ENCODE measurements at places on chromosomes 11 and 22. TPM values are rescaled to one million over a fixed set of nuclear protein-coding genes. Genes with fewer than 3 reads are reported as not detected.

BEST1 gene
- total RNA-seq, result 0.44 TPM

DNA sequence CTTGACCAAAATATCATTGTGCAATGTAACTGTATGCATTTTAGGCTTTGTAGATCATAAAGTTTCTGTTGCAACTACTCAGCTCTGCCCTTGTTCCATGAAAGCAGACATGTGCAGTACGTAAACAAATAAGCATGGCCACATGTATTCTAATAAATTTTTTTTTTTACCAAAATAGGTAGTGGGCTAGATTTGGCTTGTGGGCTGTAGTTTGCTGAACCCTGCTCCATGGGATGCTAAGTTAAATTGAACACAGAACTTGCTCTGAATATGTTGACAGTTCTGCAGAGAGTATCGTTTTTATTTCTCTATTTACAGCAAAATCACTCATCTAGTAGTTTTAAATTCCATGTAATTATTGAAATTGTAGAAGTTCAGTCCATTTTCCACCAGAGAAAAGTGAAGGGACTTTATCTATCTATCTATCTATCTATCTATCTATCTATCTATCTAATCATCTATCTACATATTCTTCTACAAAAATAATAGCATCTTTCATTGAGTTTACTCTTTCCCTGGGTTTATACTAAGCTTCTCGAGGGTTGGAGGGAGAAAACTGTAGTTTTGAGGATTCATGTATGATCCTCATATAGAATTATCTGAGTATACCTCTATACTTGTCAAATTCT, 9.5 kb upstream of the OOSP4A start:
- DNase-seq, result no peak

PKNOX2 gene
- total RNA-seq, result not detected

GRCh38 chr11:46918788-46919513, 601 bp upstream of the LRP4 start:
- no peak for DNase-seq

- no peak for DNase-seq
These were observed 12.4 kb downstream of the GRAP2 start for GRCh38 chr22:39913321-39913720.

- no peak for DNase-seq
These were observed 444 bp upstream of the TSKU start for GRCh38 chr11:76782531-76783293.

NCAPH2 gene
- total RNA-seq, result 63.9 TPM

ARRB1 gene
- 0.24 TPM for total RNA-seq

DNA sequence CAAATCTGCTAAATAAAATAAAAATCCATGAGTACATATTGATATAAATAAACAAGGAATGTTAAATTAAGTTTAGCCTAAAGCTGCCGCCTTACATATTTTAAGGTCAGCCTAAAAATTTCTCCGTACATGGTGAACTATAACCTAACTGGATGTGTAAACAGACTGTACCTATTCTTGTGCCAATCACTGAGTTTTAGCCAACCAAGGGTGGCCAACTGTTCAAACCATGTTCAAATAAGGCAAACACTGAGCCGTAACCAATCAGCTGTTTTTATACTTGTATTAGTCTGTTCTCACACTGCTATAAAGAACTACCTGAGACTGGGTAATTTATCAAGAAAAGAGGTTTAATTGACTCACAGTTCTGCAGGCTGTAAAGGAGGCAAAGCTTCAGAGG, 8.6 kb upstream of the QSER1 start:
- DNase-seq, result no peak

- DNase-seq, result no peak
These were observed 87.7 kb upstream of the NECTIN1 start for GRCh38 chr11:119816660-119817059.

NUDT8 gene
- total RNA-seq, result 5.3 TPM

- no peak for DNase-seq
These were observed 26.0 kb downstream of the IL10RA start for GRCh38 chr11:118012083-118012669.

- DNase-seq, result no peak
These were observed 96.9 kb upstream of the PITPNB start for GRCh38 chr22:28015676-28016601.

DNA sequence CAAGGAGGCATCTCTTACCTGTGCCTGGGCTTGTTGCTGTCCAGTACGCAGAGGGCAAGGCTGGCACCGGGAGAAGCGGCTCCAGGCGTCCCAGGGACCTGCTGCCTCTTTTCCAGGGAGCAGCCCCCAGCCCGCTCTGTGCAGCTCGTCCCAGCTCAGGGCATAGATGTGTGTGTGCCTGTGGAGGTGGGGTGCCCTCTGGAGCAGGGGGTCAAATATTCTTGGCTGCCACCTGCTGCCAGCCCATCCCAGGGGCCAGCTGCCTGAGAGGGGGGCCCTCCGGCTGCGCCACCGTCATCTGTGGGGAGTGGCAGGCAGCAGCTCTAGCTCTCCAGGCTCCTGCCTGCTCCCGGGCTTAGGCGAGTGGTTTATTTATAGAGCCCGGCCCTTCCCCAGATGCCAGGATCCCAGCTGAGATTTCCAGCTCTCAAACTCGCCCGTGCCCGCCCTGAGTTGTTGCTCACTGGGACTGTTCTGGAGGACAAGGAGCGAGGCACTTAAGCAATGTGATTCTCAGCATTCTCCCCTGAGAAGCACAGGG, 87.5 kb downstream of the RTL6 start:
- no peak for DNase-seq

- no peak for DNase-seq
These were observed 211.1 kb upstream of the MTNR1B start for GRCh38 chr11:92758241-92758780.

PHOX2A gene
- not detected for total RNA-seq

GRCh38 chr22:31715147-31715778, 34.7 kb downstream of the PRR14L start:
- no peak for DNase-seq

DNA sequence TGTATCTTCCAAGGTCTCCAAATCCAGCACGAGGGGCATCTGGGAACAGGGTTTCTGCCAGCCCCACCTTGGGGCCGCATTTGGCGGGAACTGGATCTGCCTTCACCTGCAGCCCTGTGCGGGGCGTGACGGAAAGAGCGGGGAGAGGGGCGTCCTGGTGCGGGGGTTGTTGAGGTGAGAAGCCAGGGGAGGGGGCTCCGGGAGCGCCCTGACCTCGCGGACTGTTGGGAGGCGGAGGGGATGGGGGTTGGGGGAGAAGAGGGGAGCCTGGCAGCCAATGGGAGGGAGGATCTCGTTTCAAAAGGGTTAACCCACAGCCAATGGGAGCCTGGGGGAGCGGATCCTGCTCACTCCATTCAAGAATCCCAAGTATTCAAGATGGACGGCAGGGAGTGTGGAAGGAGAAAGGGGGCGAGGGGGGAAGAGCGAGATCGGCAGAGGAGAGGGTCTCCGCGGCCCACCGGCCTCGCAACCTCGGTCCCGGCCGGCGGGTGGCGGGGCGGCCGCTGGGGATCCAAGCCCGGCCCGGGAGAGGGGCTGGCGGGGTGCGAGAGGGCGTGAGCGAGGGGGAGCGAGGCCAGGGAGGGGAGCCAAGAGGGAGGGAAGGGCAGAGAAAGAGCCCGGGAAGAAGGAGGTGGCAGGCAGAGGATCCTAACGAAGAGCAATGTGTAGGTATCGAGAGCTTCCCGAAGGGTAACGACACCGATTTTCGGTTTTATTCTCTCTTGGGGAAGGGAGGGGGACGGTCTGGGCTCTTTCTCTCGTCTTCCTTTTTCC, 11.5 kb downstream of the YPEL4 start:
- no peak for DNase-seq

KCNK4 gene
- 0.44 TPM for total RNA-seq

DNA sequence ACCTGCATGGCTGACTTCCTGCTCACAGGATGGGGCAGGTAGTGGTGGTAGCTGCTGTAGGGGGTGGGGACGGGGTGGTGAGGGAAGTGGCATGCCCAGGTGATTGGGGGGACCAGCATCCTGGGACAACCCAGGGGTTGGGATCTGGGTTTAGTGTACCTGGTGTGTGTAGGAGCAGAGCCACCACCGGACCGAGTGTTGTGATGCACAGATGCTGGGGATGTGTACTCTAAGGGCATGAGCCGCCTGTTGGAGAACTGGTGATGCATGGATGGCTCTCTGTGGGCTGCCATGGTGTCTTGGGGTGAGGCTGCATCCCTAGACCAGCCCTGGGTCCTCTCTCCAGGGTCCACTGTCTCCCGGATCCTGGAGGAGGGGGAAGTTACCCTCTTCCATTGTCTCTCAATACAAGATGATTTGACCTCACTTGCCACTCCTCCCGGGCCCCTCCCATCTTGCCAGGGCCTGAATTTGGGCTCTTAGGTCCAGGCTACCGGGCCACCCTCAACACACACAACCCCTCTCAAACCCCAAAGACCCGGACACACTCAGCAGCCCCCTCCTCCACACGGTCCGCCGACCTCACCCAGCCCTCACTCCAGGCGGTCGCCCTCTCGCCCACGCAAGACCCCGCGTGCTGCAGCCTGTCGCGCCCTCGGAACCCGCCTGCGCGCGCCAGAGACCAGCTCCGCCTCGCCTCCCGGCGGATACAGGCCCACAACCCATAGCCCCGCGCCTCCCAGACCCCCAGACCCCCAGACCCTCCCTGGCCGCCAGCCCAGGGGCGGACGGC, 619 bp downstream of the LRRC75B start:
- no peak for DNase-seq

DNA sequence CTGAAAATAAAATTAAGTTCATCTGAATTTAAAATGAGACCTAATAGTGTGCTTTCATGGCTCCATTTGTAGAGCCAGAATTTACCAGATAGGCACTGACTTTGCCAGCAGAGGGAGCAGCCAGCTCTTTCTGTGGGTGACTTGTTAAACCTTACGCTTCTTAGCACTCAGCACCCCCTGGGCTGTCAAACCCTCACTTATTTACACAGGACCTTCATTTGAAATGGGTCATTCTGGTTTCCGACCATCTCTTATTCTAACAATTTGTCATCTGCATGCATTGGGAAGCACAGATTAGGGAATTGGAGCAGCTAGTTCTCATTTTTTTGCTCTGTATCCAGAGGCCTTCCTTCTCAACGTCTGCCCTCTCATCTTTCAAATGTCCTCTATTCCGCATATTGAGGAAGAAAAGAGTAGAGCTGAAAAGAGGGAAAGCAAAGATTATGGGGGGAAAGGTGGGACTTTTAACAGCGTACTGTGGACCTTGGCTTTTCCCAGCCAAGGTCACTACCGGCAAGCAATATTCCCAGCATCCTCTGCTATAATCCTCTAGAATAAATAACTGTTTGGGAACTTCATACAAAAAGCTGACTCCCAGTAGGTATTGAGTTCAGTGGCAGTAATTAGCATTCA, 3.1 kb downstream of the ASRGL1 start:
- DNase-seq, result peak; percentile 17

- DNase-seq, result no peak
These were observed 194.3 kb downstream of the OPCML start for GRCh38 chr11:133337951-133338418.

GRCh38 chr11:57387289-57388030, 3.0 kb downstream of the PRG2 start:
- DNase-seq, result no peak

All from activated B cell treated with CpG ODN at 0.5 μM for 24 hours (primary cell).